ENCODE measurements at places on chromosomes 7 and 10. TPM values are rescaled to one million over a fixed set of nuclear protein-coding genes. Genes with fewer than 3 reads are reported as not detected.
A peak's percentile ranks its signal among the peaks of the same experiment; 100 is the strongest.

GRCh38 chr7:34837316-34837715 lies 179.3 kb downstream of the NPSR1 start:
- 0 out of 2 replicates have a peak, but pooled peaks cover 3% of the 10 kb centered on the region for H3K4me1 ChIP-seq
- DNase-seq, result no peak
- no peak overlapping the region for H3K4me3 ChIP-seq
- no peak overlapping the region for H3K27ac ChIP-seq

DNA sequence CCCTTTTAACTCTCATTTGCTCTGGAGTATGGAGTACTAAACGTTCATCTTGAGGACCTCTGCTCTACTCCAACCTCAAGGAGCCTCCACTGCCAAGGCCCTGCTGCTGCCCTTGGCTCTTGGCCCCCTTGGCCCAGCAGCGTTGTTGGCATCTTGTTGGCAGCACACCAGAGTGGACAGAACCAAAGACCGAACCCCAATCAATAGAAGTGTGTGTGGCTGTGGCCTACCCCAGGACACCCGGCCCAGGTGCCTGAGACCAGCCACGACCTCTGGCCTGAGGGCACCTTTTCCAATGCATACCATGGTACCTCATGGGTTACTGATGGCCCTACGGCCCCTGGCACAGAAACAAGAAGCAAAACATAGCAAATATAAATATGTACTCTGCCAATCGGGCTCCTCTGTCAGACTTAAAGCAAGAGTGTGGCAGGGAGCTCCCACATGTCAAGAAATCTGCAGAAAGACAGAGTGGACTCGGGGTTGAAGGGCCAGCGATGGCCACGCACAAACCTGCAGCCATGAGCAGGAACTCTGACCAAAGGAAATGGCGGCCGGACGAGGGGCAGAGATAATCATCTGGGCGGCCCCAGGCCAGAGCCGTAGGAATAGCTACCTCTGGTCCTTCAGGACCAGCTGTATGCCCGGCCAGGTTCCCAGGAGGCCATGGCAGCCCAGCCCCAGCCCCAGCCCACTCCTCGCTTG lies 2.9 kb downstream of the NPC1L1 start:
- H3K27me3 ChIP-seq, result no peaks in the 10 kb centered on the region
- no peaks in the 10 kb centered on the region for H3K36me3 ChIP-seq
- DNase-seq, result no peak

DNA sequence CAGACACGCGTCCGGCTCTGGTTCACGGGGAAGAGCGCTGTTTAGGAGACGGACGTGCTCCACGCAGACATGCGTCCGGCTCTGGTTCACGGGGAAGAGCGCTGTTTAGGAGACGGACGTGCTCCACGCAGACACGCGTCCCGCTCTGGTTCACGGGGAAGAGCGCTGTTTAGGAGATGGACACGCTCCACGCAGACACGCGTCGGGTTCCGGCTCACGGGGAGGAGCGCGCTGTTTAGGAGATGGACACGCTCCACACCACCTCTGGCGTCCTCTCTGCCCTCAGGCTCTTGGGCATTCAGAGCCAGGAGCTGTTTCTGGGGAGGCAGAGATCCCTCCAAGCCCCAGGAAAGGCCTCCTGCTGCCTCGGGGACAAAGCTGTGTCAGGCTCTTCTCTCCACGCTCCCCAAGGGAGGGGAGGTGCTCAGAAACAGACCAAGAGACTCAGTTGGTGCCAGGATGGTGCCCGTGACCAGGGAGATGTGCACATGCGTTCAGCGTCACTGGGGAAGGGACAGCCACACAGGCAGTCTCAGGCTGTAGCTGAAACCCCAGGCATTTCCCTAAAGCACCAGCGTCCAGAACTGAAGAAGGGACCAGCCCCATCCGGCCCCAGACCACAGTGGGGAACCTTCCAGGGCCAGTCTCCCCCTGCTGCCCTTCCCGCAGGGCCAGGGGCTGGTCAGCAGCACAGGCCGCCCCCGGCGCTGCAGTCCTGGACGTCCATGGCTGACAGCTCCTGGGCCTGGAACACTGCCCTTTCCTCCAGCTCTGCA lies 175.6 kb downstream of the ELFN1 start:
- H3K36me3 ChIP-seq, result no peaks in the 10 kb centered on the region
- H3K4me1 ChIP-seq, result no peaks in the 10 kb centered on the region
- DNase-seq, result no peak
- H3K4me3 ChIP-seq, result no peak overlapping the region
- H3K27ac ChIP-seq, result no peak overlapping the region

DNA sequence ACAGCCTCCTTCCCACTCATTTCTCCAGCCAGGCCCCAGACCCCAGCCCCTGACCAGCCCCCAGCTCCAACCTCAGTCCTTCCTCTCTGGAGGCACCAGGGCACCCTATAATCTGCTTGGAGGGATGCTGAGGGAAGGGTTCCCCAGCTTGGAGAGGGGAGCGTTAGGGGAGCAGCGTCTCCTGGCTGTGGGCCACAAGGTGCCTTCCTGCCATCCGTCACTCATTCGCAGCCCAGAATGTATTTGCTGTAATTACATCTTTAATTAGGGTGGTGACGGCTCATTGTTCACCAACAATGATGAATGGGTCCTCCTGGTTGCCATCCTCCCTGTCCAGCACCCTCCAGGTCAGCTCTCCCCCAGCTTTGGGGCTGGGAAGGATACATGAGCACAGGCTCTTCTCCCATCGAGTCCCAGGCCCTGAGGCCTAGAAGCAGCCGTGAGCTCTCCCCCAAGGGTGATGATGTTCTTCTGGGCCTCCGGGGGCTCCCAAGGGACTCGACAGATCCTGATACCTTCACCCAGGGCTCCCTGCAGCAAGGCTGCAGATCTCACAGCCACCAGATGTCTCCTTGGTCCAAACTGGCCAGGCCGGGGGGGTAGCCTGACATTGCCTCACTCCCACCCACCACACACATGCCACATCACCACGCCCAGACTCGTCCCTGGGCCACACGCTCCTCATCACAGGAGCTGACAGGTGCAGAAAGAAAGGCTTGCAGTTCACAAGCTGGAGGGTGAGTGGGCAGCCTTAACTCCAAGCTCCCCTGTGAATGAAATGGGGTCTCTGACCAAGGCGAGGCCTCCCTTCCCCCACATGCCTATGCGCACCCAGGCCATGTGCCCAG lies 26.8 kb downstream of the POLL start:
- DNase-seq, result peak; percentile 21
- H3K36me3 ChIP-seq, result no peaks in the 10 kb centered on the region
- no peaks in the 10 kb centered on the region for H3K27me3 ChIP-seq
- H3K4me1 ChIP-seq, result no peaks in the 10 kb centered on the region
- H3K27ac ChIP-seq, result no peak overlapping the region

DNA sequence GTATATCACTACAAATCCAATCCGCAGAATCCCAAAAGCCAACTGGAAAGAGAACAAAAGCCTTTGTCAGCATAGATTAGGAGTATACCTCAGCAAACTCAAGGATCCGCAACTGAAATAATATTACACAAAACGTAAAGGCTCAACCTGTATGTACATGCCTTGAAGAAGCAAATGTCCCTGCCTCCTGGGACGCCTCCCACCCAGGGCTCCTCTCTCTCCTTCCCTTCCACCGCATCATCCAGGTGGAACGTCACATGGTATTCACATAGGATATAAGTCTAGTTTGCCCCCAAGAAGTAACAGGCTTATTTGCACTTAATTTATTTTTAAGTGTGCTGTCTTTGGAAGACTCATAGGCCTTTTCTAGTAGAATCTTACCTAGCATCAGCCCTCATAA lies 13.4 kb downstream of the SLC26A3 start:
- no peak for DNase-seq
- H3K36me3 ChIP-seq, result no peaks in the 10 kb centered on the region
- peaks cover 5% of the 10 kb centered on the region for H3K4me1 ChIP-seq
- no peaks in the 10 kb centered on the region for H3K27me3 ChIP-seq

GRCh38 chr7:29613100-29613499 lies 49.5 kb downstream of the PRR15 start:
- H3K4me3 ChIP-seq, result no peak overlapping the region
- peaks cover 12% of the 10 kb centered on the region for H3K36me3 ChIP-seq
- peaks cover 7% of the 10 kb centered on the region for H3K4me1 ChIP-seq

DNA sequence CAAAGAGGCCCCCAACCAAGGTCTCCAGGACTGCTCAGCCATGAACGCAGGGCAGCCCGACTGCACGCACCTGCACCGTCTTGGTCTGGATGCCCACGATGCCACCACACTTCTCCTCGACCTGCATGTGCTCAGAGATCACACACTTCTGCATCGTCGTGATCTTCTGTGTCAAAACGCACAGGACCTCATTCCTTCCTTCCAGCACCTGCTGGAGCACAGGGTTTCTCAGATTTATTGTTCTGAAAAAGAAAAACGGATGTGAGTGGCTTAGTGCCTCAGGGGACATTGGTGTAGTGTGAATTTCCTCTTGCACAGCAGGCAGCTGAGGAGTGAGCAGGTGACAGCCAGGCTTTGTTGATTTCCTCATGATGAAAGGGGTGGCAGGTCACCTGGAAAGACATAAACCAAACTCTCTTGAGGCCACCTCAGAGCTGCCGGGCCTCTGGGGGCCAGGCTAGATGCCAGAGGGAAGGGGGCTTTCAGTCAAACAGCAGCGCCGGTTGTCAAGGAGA lies 38.2 kb downstream of the GSDME start:
- H3K4me3 ChIP-seq, result no peak overlapping the region
- peaks cover 4% of the 10 kb centered on the region for H3K4me1 ChIP-seq
- no peak overlapping the region for H3K27ac ChIP-seq
- no peak for DNase-seq
- no peaks in the 10 kb centered on the region for H3K27me3 ChIP-seq

DNA sequence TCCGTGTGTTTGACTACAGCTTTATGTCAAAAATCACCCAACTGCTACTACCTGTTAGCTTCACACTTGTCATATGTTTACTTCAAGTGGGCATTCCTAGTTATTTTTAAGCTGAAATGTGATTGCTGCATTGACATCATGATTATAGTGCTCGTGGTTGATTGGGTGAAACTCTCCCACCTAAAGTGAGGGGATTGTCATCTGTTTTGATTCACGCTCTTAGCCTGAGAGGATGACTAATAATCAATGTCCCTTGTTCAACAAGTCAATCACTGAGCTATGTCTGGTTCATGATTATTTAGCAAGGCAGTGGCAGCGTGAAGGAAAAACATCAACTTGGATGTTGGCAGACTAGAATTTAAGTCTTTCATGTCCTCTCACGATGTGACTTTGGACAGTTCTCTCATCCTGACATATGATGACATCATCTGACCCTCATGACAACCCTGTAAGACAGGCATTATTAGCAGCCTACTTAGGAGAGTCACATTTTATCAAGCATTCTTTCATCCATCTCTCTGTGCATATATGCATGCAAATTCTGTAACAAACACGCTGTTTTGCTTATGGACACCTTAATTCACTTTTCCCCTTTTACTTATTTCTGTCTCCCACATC lies 352.6 kb upstream of the ZMIZ1 start:
- no peak overlapping the region for H3K4me3 ChIP-seq
- H3K36me3 ChIP-seq, result no peaks in the 10 kb centered on the region
- no peak for DNase-seq

DNA sequence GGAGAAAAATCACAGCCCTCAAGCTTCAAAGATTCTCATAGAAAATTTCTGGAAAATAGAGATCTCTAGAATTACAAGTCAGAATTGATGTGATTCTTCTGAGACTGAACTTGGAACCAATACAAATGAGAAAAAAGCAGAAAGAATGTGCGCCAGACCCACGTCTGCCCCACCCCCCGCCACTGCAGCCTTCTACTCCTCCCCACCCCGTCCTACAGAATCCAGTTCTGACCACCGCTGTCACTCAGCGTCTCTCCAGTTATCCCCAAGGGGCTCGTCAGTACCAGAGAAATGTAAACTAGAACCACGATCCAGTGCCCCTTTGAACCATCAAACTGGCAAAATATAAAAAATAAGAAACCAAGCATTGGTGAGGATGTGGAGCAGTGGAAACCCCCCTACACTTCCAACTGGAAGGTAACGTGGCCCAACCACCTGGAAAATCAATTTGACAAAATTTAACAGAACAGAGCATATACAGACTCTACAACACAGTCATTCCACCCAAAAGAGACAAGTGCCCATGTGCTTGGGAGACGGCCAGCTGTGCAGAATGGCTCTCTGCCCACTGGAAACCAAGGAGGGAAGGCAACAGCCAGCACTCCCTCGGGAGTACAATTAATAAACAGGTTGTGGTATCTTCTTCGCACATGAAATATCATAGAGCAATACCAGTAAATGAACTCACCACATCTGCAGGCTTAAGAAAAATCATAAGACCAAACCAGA lies 397.9 kb downstream of the TNS3 start:
- no peak overlapping the region for H3K4me3 ChIP-seq
- no peak overlapping the region for H3K27ac ChIP-seq
- no peak for DNase-seq
- peaks cover 3% of the 10 kb centered on the region for H3K4me1 ChIP-seq

DNA sequence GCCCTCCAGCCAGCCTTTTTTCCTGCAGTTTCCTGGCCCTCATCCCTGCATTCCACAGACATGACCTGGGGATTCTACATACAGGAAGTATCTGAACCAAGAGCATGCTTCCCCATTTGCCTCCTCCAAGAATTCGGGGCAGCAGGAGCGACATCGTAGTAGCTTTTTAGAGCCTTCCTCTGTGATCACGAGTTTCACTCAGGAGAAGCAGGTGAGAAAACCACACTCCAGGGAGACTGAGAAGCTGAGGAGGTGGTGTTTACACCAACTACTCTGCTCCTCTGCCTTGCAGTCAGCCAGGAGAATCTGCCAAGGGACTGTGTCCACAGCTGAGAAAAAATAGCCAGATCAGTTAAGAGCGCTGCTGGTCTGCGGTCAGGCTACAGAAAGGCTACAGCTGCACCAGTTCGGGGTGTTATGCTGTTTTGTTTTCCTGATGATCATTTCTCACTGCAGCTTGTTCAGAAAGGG lies 54.1 kb downstream of the HSPA12A start:
- no peaks in the 10 kb centered on the region for H3K27me3 ChIP-seq
- H3K4me1 ChIP-seq, result peaks cover 4% of the 10 kb centered on the region
- H3K36me3 ChIP-seq, result no peaks in the 10 kb centered on the region
- no peak overlapping the region for H3K4me3 ChIP-seq
- H3K27ac ChIP-seq, result no peak overlapping the region

Gene PRKAG2
- total RNA-seq, result 12.3 TPM

Gene HOXA5
- total RNA-seq, result not detected

Gene ABCB1
- total RNA-seq, result 0.15 TPM

Gene PDK4
- not detected for total RNA-seq

Gene C10orf53
- not detected for total RNA-seq
